Naive B cell (primary cell): ENCODE measurements at places on chromosomes 4 and X. TPM values are rescaled to one million over a fixed set of nuclear protein-coding genes. Genes with fewer than 3 reads are reported as not detected.

PCYT1B gene
- not detected for polyA plus RNA-seq

DNA sequence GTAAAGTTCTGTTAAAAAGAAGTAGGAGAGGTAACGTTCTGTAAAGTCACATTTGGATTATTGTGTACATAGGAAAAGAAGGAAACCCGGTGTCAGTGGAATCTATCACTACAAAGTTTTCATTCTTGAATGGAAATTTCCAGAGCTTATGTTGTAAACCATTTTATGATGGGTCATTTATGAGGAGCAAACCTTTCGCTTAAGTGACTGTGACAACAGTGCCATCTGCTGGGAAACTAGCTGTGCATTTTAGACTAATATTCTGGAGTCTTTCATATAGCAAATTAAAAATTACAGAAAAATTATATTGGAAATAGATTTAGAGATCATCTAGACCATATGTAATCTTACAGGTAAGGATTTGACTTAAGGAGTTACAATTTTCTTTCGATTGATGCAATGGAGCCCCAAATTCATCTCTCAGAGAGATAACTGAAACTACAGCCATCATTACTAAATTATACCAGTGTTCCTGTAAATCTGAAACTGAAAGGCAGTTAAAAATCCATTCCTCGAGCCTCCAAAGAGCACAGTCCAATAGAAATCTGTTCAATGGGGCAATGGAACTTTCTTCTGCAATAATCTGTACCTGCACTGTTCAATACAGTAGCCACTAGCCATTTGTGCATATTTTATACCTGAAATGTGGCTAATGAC lies 26.9 kb downstream of the ASB9 start:
- DNase-seq: peak; percentile 6

CLDN2 gene
- not detected for polyA plus RNA-seq

GRCh38 chr4:176422001-176422400 lies 102.2 kb downstream of the SPCS3 start:
- no peak for DNase-seq

DNA sequence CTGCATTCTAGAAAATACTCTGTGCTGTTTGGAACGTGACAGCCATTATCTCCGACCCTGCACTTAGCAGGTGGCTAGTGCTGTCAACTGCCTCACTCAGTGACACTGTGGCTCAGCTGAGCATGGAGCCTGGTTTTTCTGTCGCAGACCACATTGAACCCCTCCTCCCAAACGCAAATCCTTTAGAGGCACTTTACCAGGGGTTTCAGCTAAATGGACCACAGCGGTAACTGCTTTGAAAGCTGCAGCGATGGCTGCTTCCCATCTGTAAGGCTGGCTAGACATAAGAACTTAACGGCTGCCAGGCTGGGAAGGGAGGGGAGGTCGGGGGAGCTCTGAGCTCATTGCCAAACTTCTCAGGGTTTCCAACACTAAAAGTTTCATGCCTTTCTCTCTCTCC lies 8.1 kb downstream of the SLC34A2 start:
- no peak for DNase-seq

DNA sequence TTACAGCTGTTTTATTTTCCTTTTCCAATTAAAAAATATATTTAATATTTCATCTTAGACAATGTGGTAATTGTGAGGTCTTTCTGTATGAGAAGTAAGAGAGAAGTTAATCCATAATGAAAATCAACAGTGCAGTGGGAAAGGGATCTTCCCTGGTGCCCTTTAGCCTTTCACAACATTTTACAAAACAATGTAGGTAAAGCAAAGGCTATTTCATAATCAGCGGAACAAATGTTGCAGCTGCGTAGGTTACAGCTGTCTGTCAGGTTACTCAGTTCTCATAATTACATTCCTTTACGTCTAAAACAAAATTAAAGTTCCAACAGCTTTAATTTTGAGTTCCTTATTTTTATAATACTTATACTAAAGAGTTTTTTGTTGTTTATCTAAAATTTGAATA lies 22.8 kb upstream of the VCX3A start:
- DNase-seq: no peak

GPR143 gene
- not detected for polyA plus RNA-seq

DNA sequence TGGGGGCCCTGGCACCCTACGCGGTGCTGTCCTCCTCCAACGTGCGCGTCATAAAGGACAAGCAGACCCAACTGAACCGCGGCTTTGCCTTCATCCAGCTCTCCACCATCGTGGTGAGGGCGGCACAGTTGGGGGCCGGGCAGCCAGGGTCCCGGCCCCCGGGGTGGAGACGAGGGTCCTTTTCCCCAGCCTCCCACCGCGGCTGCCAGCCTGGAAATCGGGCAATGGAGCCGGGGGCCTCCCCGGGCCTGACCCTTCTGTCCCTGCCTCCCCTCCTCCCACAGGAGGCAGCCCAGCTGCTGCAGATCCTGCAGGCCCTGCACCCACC lies 13.7 kb upstream of the UBA1 start:
- DNase-seq: no peak

SASH3 gene
- polyA plus RNA-seq: 98.1 TPM

GRCh38 chr4:55483315-55483714 lies 63.4 kb downstream of the CLOCK start:
- no peak for DNase-seq

MSX1 gene
- not detected for polyA plus RNA-seq
